ENCODE measurements at places on chromosomes 6 and 20.

GRCh38 chr6:78947962-78948361 lies 80.6 kb downstream of the IRAK1BP1 start:
- no peak for DNase-seq

DNA sequence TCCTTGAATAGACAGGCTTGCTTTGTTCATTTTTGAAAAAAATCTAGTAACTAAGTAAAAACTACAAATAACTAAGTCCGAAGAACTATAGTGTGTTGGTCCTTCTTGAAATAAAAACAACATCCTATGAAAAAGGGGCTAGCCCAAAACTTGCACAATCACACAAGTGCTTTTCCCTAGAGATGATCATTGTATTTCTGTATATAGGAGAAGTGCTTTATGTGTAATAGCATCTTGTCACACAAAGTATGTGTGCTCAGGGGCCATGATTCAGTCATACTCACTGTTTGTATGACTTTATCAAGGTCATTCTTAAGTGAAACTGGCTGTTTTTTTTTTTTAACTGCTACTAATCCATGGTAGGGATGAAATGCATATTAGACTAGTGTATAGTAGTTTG lies 179.8 kb downstream of the DTNBP1 start:
- DNase-seq = no peak

DNA sequence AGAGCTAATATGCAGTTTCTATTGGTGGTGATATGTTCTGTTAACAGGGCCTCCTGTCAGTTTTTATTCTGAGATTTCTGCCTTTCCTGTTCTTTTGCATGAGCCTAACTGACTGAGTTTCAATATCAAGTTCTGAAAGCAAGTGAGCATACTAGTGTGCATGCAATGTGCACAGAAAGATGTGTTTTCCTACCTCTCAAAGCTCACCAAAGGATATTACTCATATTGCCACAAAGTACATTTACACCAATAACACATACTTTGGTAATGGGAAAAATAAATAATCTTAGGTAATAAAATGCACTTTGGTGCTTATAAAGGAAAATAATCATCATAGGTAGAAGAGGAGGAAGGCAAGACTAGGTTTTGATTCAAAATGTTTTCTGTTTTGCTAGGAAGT lies 195.0 kb downstream of the KHDC1L start:
- no peak for DNase-seq

DNA sequence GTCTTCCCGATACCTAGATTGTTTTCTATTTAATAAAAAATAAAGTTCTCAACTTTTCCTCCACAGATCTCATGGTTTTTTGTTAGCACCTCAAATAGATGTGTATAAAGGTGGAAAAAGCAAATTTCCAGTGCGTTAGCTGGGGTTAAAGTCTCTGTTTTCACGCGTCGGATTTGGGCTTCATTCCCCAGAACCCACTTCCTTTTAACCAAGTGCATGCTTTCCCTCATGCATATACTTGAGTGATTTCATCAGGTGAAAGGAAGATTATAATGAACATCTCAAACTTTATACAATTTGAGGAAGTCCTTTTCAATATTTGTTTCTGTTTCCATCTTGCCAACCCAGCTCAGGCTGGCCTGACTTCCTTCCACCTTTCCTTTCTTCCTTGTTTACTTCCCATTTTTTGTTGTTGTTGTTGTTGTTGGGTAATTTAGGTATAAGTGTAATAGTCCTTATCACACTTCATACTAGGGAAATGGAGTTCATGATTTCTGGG lies 43.9 kb upstream of the GGTLC1 start:
- DNase-seq = no peak

- DNase-seq = no peak
These were observed 6.4 kb upstream of the TAF8 start for GRCh38 chr6:42043787-42044475.

DNA sequence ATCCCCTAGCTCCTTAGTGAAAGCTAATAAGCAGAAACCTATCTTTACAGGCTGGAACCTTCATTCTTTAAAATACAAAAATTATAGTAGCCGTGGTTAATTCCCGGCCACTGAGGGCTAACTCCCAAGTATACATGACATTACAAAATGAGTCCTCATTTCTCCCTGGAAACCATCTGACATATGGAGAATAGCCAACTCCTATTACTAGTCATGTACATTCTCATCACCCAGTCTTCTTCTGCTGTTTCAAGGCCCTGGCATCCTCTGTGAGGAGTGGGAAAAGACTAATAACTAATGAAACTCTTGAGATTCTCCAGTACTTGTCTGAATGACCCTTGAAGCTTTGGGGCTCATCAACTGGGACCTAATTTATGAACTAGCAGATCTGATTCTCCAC lies 30.2 kb downstream of the CSNK2A1 start:
- no peak for DNase-seq

DNA sequence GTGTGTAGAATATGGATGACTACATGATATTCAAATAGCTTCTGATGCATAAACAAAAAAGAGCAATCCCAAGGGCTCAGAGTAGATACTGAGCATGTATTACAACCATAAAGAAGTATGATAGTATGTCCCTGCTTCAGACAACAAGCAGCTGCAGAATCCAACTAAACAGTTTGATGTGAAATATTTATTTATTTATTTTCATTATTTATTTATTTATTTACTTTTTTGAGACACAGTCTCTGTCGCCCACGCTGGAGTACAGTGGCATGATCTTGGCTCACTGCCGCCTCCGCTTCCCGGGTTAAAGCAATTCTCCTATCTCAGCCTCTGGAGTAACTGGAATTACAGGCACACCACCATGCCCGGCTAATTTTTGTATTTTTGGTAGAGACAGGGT lies 384.3 kb downstream of the KHDRBS2 start:
- DNase-seq = no peak

DNA sequence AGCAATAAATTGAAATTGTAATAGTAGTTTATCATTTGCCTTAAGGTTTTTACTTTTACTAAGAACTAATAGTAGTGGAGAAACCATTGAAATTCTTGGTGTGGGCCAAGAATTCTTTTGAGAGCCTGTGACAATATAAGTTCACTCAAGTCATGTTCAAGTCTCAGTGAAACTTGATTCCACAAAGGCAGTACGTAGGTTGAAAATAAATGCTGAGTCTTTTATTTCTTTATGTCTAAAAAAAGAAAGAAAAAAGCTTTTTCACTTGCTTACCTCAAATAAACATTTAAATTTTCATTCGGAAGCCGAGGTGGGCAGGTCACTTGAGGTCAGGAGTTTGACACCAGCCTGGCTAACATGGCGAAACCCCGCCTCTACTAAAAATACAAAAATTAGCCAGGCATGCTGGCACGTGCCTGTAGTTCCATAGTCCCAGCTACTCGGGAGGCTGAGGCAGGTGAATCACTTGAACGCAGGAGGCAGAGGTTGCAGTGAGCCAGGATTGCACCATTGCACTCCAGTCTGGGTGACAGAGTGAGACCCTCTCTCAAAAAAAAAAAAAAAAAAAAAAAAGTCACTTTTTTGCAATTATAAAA lies 57.8 kb upstream of the NELFCD start:
- DNase-seq = no peak

DNA sequence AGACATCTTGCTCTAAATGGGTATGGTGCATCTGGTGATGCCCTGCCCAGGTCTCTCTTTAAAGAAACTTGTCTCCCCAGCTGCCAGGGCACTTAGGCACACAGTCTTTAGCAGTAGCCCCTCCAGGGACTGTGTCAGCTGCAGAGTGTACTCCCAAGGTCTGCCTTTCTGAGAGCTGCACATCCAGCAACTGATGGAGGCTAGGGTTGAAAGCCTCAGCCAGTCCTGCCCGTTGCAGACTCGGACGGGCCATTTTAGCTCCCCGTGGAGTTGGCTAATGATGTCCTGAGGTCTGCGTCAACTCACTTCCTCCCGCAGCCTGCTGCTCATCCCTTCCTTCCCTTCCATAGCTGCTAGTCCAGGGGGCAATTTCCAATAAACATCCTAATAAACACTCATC lies 381.8 kb downstream of the PTPRT start:
- no peak for DNase-seq

GRCh38 chr20:46666818-46667515 lies 15.7 kb upstream of the SLC13A3 start:
- no peak for DNase-seq

GRCh38 chr20:24095756-24096155 lies 107.2 kb upstream of the GGTLC1 start:
- no peak for DNase-seq
